Right cardiac atrium (tissue), 5 donors: ENCODE measurements at places on chromosomes 4 and X.

GRCh38 chr4:184215709-184216328, 1.9 kb downstream of the ENPP6 start:
- DNase-seq, result no peak

DNA sequence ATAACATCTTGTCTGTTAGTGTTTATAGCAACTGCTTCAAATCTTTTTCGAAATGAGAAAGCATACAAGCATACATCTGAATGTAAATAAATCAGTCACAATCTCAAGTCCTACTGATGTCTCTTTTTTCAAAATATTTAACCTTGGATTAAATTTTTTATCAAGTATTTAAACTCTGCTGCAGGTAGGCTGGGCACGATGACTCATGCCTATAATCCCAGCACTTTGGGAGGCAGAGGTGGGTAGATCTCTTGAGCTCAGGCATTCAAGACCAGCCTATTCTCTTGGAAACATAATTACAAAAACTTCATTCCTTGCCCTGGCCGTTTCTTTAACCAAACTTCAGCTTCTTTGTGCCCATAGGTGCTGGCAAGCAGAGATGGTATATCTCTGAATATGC, 540.3 kb upstream of the GALNT7 start:
- DNase-seq, result no peak

DNA sequence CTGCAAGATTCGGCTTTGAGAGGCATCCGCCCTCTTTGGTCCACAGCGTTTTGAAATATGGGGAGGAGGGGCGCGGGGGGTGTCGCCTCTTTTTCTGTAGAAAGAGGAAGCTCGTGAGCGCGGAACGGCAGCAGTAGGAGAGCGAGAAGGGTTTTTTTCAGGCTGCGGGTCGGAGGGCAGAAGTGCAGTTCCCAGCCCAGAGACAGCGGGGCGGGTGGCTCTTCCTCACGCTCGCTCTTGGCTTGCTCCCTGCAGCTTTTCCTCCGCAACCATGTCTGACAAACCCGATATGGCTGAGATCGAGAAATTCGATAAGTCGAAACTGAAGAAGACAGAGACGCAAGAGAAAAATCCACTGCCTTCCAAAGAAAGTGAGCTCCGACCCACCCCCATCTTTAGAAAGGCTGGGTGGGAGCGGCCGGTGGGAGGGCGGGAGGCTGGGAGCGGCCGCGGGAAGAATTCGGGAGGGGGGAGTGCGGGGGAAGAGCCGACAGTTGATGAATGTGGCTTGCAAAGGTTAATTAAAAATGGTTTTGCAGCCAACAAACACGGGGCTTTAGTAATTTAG, 1.2 kb downstream of the TMSB4X start:
- DNase-seq, result peak; percentile 70

- DNase-seq, result no peak
These were observed 1.1 kb downstream of the DCK start for GRCh38 chr4:70994387-70995099.

GRCh38 chrX:153879741-153880439, 6.1 kb downstream of the L1CAM start:
- no peak for DNase-seq

DNA sequence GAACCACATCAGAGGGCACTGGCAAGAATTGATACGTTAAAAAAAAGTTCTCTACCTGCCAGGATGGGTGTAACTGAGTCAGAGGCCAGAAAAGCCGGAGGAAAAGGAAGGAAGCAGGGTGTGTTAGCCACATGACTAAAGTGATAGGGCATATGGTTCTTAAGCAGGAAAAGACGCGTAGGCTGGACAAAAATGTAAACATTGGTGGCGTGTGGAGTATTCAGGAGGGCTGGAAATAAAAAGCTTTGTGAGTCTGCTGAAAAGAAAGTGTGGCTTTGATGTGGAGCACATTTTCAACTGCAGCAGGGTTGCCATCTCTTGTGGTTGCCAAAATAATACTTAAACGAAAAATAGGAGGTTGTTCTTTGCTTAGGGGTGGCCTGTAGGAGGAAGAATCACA, 186.5 kb upstream of the RPL34 start:
- no peak for DNase-seq

GRCh38 chr4:147581606-147582350, 35.4 kb upstream of the TMEM184C start:
- no peak for DNase-seq

- DNase-seq, result no peak
These were observed 90.7 kb upstream of the PCDH18 start for GRCh38 chr4:137623013-137623412.

DNA sequence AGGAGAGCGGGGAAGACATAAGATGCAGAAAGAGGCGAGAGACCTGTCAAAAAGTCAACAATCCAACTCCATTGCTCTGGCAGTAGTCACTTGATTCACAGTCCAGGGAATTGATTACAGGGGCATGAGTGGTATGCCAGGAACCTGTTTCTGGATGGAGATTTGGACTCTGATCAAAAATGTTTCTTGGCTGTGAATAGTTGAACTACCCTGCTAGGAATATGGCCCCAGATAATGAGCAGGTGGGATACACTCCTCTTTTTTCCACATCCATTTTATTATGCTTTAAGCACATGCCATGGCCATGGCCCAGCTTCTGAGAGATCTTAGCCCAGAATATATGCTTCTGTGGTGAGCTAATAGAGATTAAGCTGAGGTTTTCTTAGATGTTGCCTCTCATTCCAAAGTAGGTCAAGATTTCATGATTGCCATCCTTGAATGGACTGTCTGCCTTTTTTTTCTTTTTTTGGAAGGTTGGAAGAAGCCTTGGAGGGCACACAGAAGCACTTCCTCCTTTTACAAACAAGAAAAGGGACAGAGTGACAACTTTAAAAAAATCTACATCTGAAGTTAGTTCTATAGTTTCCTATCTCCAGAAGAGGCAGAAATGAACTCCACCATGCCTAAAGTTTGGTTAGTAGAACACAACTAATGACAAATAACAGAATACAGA, 121.9 kb downstream of the KIT start:
- DNase-seq, result no peak

DNA sequence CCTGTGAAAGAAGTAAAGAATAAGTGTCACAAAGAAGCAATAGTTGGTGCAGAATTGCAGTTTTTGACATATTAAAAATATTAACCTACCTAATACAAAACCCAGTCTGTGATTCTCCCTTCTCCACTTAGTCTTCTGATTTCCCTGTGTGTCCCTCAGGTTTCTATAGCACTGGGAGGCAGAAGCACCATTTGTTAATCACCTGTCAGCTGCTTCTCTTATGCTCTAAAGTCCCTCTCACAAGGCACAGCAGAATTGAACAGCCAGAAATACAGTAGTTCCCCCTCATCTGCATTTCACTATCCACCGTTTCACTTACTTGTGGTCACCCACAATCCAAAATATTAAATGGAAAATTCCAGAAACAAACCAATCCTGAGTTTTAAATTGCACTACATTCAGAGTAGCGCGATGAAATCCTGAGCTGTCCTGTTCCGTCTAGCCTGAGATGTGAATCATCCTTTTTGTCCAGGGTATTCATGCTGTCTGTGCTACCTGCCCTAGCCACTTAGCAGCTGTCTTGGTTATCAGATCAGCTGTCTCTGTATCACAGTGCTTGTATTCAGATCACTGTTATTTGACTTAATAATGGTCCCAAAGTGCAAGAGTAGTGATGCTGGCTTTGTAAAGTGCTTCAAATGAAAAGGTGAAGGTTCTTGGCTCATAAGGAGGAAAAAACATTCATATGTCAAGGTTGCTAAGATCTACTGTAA, 984.1 kb upstream of the GRID2 start:
- no peak for DNase-seq

DNA sequence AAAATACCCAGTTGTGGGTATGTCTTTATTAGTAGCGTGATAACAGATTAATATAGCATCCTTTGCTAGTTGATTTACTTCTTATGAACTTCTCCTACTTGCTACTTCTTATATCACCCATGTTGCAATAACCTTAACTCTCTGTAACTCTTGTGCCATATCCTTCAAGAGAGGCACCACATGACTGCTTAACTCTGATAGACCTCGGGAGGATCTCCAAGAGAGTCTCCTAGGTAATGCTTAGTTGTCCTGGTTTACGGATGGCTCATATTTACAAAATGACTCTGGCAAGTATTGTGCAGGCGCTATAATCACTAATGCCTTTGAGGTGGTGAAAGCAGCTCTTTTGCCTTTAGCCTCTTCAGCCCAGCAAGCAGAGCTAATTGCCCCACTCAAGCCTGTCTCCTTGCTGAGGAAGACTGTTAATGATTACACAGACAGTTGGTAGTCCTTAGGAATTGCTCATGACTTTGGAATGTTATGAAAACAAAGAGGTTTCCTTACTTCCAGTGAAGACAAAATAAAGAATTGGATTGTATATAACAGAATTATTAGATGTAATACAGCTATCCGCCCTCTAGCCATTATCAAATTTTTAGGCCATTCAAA, 1305.8 kb downstream of the PCDH7 start:
- DNase-seq, result no peak

DNA sequence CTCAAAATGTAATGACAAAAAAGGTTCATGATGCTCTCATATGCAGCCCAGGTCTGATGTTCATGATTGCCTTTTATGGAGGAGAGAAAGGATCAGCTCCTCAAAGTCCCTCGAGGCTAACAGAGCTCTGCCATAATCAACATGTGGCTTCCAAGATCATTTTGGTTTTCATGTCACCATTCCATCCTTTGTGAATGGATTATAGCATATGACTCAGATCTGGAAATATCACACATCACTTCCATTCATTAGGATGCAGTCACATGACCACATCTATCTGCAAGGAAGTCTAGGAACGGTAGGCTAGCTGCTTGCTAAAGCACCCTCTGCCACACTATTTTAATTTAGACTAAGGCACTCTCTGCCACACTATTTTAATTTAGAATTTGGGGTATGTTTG, 77.6 kb downstream of the COX18 start:
- DNase-seq, result no peak

- DNase-seq, result no peak
These were observed 88.1 kb downstream of the CAMK2D start for GRCh38 chr4:113673450-113673849.

DNA sequence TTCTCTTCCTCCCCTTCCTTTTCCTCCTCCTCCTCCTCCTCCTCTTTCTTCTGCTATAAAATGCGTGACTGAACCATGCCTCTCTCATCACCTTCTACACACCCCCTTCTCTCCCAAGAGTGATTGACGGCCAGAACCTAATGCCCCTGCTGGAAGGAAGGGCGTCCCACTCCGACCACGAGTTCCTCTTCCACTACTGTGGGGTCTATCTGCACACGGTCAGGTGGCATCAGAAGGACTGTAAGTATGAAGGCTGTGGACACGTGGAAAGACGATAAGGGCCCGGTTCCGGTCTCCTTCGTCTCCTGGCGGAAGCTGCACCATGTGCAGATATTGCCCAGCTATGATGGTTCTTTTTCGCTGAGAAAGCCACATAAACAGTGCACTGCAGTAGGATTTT, 12.1 kb upstream of the ARSF start:
- DNase-seq, result no peak

DNA sequence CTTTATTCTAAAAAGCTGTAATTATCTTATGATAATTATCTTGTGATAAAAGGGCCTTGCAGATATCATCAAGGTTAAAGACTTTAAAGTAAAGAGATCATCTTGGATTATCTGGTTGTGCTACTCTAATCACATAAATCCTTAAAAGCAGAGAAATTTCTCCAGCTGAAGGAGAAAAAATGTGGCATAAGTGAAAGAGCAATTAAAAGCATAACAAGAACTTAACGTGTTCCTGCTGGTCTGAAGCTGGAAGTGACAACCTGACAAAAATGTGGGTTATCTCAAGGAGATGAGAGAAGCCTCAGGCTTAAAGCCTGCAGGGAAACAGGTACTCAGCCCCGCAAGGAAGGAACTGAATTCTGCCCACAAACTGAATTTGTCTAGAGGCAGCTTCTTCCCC, 449.1 kb upstream of the NDST4 start:
- no peak for DNase-seq

- peak; percentile 66 for DNase-seq
These were observed 465 bp downstream of the BMPR1B start for GRCh38 chr4:94758141-94758699.

DNA sequence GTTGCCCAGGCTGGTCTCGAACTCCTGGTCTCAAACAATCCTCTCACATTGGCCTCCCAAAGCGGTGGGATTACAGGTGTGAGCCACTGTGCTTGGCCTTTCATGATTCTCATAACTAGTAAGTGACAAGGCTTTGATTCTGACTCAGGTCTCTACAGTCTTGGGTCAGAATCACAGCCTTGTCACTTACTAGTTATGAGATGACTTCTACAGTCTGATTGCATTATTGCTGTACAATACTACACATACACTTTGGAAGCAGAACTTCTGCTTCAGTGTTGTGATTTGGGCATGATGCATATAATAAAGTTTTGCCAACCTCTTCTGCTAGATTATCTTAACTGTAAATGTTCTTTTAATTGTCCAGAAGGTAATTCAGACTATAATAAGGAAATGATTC, 123.3 kb downstream of the KDM6A start:
- DNase-seq, result no peak

DNA sequence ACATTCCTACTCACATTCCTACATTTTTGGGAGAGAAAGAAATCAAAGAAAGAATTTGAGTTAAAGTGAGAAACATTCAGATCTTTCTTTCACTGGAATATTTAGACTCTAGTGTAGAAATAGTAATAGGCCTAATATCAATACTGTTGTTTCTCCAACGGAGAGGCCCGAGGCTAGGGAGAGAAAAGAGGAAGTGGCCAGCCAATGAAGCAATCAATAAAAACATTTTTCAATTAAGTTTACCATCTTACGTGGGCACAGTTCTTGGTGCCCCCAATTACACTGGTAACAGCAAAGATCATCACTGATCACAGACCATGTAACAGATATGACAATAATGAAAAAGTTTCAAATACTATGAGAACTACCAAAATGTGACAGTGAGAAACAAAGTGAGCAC, 281.4 kb downstream of the GPM6A start:
- DNase-seq, result no peak

- no peak for DNase-seq
These were observed 76.2 kb upstream of the GBA3 start for GRCh38 chr4:22616516-22616915.

- DNase-seq, result no peak
These were observed 33.4 kb upstream of the RBM47 start for GRCh38 chr4:40662962-40663604.

DNA sequence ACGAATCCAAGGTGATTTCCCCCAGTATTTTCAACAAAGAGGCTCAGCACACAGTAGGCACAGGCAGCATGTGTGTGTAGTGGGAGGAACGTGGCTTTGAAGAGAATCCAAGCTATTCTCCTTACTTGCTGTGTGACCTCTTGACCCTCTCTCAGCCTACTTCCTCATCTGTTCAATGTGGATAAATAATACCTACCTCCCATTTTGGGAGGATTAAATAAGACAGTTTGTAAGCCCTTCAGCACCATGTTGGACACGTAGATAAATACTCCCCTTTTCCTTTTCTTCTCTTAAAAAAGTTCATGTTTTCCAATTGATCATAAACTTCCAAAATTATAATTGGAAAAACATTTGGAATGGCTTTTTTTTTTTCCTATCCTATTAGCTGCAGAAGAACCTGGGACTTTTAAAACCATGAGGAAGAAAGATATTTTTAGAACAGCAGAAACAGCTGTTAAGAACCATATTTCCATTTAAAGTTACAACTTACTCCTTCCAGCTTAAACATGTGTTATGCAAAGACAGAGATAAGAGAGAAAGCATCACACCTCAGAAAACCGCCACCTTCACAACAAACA, 56.1 kb upstream of the TMEM131L start:
- DNase-seq, result no peak
